ENCODE measurements at places on chromosomes 4 and X.

DNA sequence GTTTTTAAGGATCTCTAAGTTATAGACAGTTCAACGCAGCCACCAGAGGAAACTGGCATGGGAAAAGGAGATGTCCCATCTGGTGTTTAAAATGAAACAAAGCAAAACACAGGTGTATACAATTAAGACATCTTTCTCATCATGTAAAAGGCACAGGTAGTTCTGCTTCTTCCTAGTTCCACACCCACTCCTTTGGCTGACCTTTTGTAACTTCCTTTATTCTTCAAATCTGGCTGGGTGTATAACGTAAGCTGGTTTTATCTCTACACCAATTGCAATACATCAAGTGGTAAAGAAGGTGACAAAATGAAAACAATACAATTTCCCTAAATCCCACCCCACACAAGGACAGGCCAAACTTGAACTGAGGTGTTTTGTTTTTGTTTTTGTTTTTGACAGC, 27.3 kb upstream of the FBXW7 start:
- DNase-seq = peak; percentile 7

DNA sequence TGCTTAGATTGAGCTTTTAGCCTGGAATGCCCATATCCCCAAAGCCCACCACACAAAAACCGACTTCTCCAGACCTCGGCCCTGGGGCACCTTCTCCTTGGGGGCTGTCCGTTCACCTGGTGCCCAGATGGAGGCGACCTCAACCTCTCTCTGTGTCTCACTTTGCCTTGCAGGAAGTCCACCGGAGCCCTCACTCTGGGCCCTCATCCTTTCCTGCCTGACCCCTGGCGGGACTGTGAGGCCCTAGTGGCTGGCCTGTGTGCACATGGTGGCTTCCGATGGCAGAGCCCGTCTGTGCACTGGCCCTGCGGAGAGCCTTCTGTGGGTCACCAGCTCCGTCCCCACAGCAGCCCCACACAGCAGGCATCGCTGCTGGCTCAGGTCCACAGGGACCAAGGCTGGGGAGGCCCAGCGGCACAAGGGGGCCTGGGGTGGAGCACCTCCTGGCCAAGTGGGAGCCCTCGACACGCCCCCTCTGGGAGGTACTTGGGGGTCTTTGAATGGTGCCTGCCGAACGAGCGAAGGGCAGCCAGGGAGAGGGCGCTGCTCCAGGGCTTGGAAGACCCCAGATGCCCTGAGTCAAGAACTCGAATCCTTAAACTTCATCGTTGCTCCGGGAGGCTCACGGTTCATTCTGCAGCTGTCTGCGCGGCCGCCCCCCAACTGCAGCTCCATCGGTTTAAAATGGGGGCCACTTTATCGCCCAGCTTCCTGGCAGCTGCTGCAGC, 97.2 kb upstream of the ADRA2C start:
- DNase-seq = no peak

DNA sequence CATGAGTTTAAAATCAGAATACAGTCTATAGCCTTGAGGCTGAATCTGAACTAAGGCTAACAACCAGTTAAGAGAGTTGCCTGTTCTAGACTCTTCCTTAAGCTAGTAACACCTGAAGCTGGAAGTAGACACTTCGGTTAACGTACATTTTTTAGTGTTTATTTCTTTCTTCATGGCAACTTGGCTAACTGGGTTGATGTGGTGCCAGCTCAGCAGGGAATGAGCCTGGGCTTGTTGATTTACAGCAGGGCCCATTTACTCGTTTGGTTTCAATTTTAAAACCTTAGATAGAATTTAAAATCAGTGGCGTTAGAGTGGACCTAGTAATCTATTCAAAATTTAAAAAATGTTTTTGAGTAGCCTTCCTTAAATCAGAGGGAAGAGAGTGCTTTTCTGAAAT, 137.6 kb upstream of the ESX1 start:
- no peak for DNase-seq

DNA sequence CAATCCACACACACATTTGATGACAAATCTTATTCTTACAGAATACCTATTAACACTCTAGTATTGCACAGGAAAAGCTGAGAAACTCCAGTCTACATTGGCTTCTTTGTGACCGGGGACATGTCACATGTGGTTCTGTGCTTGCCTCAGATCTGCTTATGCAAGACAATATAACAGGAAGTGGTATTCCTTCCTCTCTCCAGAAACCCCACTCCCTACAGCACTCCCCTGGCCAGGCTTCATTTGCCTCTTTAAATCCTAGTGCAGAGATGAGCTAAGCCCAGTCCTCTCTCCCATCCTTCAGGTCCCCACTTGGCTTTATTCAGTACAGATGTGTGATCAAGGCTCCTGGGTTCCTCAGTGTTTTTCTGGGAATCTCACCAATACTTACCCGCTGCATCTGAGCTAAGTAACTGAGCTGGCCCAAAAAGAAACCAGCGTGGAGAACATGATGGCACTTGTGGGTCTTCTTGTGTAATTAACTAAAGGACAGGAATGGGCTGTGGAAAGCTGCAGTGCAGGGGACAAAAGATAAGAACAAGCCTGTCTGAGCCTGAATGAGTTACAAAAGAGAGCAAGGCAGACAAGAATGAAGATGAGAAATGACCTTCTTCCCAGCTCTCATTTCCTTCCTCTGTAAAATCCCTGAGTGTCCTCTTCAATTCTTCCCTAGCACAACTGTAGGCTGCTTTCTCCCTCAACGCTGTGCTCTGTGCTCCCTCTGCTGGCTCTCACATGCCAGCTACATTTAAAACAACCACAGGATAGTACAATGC, 105.6 kb downstream of the HNRNPD start:
- peak; percentile 94 for DNase-seq

DNA sequence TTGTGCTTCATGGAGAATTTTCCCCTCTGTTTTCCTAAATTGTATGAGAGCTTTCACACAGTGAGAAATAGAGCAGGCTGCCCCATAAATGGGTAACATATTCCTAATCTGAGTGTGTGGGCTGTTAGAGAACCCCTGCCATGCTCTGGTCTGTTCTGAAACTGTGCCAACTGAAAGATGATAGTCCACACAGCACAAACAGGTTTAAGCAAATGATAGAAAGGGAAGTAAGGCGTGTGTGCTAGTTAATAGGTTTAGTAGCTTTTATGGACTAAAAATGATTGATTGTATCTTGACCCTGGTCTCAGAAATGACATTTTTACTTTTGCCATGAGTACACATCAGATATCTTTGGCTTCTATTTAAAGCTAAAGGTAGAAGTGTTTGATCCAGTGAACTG, 106.2 kb downstream of the PRRG1 start:
- DNase-seq = no peak

DNA sequence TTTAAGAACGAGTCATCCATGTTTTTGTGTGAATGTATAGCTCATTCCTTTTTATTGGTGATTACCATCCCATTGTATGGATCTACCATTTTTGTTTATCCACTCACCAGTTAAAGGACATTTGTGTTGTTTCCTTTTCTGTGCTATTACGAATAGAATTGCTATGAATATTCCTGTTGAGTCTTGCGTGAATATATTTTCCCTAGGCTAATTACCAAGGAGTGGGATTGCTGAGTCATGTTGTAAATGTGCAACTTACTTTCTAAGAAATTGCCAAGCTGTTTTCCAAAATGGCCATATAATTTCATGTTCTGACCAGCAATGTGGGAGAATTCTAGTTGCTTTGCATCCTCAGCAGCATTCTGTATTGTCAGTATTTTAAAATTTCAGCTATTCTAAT, 51.3 kb downstream of the YIPF6 start:
- DNase-seq = no peak

DNA sequence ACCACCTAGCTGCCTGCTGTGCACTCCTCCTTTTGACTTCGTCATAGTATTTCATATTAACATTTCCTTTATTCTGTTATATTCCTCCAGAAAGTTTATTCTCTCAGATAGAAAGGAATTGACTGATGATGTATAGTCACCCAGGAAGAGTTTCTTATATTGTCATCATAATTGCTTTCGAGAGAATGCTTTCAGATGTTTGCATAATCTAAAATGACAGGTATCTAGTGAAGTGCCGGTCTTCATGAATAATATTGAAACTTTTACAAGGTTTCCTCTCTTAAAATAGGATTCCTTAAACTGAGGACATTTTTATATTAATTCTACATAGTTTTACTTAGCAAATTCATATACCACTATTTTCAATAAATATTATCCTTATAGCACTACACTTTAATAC, 10.1 kb downstream of the SEC24D start:
- DNase-seq = no peak

DNA sequence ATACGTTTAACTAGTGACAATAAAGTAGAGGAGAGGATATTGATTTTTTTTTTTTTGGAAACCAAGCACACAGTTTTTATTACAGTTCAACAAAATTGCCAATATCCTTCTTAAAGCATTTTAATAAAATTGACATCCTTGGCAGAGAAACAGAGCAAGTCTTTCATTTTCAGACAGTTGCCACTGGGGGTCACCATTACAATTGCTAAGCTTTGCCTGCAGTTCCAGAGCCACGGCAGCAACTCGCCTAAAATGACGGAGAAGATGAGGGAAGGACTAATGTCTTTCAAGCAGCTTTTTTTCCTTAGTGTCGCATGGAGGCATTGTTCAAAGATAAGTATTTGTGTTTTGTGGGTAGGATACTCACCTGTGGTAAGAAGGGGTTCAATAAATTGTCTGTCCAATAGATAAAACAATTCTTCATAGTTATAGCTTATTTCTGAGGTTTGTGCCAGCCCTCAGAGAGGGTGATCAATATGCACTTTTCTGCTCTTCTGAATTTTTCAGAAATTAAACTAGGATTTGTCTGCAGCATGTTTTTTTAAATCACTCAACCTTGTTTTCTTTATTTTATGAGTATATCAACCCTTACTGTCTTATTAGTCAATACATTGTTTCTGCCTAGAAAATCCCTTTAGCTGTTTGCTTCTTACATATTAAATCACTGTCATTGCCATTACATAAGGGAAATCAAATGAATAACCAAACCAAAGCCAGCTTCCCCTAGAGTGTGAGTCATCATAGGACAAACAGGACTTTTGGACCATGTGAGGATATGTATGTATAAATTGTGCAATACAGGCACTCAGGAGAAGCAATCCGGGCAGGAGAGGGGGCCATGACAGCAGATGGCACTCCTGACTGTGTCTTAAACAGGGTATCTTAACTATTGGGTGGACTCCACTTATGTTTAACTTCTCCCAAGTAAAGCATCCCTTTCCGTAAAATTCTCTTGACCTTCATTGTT, 508.1 kb upstream of the ARX start:
- DNase-seq = no peak

DNA sequence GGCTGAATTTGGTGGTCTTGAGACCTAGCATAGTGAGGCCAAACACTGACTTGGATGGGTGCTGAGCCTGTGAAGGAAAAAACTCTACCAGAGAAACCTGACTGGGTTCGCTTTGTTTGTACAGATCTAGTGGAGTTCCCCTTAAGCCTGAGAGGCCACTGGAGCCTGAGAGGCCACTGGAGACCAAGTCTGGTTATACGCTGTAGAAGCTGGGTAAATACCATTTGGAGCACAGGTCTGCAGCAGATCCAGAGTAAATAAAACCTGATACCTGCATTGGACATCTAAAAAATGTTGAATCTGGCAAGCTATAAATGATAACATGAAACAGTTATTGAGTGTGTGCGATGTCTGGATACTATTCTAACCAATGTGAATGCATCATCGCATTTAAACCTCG, 104.3 kb upstream of the IGSF1 start:
- DNase-seq = no peak

DNA sequence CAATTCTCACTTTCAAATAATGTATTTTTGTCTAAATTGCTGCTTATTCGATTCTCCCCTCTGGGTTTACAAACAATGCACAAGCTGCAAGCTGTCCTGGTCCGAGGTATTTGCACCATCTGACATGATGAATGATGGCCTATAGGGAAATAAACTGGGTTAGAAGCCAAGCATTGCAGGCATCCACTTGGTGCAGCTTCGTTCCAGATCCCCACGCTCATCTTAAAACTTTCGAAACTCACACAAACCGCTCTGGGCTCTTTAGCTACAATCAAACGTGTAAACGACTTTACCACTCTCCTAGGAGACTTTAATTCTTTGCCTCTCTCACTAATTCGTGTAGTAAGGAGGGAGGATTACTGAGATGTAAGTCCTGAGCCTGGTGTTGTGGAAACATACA, 19.0 kb downstream of the PHKA2 start:
- DNase-seq = no peak

DNA sequence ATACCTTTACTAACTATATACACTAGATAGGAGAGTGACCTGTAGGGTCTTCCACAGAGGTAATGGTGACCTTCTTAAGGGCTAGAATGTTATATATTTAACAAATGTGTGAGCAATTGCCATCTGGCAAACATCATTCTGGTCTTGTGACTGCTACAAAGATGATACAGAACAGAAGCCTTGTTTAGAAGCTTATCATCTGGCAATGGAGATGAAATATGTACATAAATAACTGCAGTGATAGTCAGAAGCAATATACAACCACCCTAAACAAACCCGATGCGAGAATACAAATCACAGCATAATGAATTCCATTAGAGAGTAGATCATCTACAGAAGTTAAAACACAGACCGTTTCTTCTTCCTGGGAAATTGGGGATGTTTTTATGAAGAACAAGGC, 952.7 kb upstream of the SLIT2 start:
- no peak for DNase-seq

DNA sequence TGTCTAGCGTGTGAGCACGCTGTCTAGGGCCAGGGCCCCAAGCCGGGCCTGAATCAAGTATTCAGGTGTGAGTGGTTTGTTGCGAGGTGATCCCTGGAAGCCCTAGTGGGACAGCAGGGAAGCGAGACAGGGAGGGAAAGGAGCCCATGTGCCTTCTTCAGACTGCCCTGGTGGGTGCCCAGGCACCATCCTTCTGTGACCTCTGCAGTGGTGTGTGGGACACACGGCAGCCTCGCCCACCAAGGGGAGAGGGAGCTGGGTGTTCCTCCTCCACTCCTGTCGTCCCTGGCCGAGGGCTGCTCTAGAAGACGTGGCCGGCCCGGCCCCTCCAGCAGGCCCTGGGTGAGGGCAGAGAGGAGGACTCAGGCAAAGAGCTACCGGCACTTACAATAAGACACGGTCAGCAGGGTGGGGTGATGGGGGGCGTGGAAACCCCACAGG, 47.4 kb downstream of the HTRA3 start:
- DNase-seq = no peak

GRCh38 chrX:9048801-9049200, 14.9 kb upstream of the FAM9B start:
- no peak for DNase-seq

GRCh38 chr4:81828991-81829390, 357.3 kb upstream of the RASGEF1B start:
- no peak for DNase-seq

DNA sequence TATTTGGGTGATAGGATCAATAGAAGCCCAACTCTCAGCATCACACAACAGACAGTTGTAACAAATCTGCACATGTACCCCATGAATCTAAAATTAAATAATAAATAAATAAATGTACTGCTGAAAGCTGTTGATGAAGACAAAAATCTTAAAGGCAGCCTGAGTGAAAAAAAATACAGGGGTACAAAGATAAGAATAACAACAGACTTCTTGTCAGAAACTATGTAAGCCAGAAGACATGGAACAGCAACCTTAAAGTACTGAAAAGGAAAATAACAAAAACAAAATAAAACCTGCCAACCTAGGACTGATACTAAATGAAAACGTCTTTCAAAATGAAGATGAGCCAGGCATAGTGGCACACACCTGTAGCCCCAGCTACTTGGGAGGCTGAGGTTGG, 25.0 kb upstream of the PDLIM5 start:
- no peak for DNase-seq

GRCh38 chrX:1393871-1394615, 2.1 kb upstream of the SLC25A6 start:
- no peak for DNase-seq

- DNase-seq = no peak
These were observed 66.4 kb downstream of the LRBA start for GRCh38 chr4:150948710-150949109.

Measured in inflammatory macrophage treated with lipopolysaccharide for 4 hours (primary cell).